ENCODE measurements at places on chromosomes 4 and X. TPM values are rescaled to one million over a fixed set of nuclear protein-coding genes. Genes with fewer than 3 reads are reported as not detected.

GRCh38 chr4:85860066-85860740 lies 385.3 kb downstream of the ARHGAP24 start:
- ATAC-seq: no peak

The PLP1 gene
- not detected for total RNA-seq

GRCh38 chr4:182823576-182823975 lies 93.6 kb downstream of the DCTD start:
- no peak for ATAC-seq

DNA sequence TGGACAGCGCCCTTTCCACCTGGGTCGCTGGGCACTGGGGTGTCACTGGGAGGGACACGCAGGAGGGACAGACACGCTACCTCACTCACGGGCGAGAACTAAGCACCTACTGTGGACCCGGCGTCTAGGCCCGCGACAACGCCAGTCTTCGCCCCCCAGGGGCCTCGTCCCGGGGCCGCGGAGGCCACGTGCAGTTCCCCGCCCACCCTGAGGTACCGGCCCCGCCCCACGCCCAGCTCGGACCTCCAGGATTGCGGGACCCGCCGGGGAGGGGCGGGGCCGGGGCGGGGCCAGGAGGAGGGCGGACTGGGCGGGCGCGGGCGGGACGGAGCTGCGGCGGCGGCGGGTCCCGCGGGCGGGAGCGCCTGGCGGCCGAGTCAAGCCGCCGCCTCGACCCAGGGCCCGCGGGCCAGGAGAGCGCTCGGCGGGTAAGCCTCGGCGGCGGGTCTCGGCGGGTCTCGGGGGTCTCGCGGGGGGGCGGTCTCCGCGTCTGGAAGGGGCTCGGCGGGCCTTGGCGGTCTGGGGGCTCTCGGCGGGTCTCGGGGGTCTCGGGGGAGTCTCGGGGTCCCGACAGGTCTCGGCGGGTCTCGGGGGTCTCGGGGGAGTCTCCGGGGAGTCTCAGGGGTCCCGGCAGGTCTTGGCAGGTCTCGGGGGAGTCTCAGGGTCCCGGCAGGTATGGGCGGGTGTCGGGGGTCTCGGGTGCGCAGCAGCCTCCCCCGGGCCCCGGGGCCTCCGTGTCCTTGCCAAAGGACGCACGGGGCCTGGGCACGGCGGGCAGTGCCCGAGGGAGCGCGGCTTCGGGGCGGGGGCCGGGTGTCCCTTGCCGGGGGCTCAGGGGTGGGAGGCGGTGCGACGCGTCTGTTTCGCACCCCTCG lies at the start of gene SH3BP2:
Gene SH3BP2, plus strand, starts transcription at position 375 of the 875 bp plus-strand sequence. CDS start 27,533 bp downstream, outside the sequence.
- peak; percentile 61 for ATAC-seq

GRCh38 chrX:134369576-134369975 lies 90.4 kb upstream of the HPRT1 start:
- no peak for ATAC-seq

DNA sequence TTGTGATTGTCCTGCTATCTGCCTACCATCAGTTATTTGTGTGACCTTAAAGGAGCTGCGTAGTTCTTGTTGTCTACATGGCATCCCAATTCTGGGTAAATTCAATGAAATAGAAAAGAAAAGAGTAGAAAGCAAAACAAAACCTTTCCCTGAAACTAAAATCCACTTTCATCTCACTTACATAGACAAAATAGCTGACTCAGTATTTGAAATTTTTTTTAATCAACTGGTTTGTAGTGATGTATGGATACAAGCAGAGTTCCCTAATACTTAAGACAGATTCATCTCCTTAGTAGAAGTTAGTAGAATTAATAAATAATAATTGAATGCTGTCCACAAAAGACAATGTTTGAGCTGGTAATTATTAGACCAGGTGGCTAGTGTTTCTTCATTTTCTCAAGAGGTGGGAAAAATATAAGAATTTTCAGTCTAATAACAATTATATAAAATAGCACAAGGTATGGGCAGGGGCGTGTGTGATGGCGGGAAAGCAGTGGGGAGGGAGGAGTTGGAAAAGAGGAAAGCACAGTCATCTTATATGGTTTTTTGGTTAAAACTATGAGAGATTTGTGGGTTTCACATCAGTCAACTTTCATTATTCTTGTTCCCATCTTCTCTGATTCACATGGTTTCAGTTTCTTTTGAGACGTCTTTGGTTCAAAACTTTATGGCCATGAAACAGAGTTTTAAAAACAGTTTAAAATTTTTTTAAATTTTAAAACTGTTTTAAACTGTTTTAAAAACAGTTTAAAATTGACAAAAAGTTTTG lies 275.2 kb downstream of the SPRY1 start:
- ATAC-seq: peak; percentile 79

DNA sequence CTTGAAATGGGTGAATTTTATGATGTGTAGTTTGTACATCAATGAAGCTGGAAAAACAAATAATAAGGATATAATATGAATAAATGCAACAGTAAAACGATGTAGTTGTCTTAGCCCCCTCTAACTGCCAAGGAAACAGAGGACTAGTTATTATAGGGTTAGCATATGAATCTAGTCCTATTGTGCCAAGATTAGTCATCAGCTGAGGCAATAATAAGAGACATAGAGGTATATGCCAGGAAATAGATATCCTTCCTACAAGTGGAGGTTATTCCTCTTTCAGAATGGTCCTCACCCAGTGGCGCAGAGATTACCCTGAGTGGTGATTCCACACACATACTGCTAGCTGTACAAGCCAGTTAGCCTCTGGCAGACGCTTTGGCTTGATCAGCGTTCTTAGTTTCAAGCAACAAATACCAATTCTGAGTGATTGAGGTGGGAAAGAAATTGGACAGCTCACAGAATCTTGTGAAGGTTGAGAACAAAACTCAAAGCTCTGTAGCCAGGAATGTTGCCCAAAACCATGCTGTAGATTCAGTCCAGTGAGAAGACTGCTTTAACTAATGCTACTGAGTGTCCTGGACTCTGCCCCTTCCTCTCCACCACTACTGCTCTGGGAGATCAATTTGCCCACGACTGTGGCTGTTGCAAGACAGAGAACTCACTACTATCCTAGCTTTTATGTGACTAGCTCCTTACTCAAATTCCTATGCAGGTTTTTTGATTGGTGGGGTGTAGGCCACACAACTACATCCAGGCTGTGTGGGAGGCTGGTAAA lies 27.0 kb upstream of the ZNF280C start:
- ATAC-seq: no peak

The FGG gene
- total RNA-seq: not detected
